ENCODE measurements at places on chromosomes 2 and 18.

GRCh38 chr18:36782710-36783109, 46.1 kb downstream of the TPGS2 start:
- DNase-seq: no peak

DNA sequence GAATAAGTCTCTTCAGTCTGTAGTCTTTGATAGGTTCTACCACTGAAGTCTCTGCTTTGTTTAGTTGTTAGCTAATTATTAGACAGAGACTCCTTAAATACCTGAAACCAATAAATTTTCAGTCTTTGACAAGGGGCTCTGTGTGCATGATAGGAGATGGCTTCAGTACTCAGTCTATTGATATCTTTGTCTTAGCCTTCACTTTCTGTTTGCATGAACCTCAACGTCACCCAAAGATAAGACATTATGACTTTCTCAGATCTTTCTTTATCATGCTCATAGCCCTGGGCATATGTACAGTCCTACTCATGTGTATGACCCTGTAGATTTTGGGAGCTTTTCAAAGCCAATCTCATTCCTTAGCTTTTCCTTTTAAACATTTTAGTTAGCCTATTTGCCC, 183.5 kb upstream of the GCFC2 start:
- peak; percentile 68 for DNase-seq

- no peak for DNase-seq
These were observed 64.9 kb upstream of the ZCCHC2 start for GRCh38 chr18:62457877-62458276.

DNA sequence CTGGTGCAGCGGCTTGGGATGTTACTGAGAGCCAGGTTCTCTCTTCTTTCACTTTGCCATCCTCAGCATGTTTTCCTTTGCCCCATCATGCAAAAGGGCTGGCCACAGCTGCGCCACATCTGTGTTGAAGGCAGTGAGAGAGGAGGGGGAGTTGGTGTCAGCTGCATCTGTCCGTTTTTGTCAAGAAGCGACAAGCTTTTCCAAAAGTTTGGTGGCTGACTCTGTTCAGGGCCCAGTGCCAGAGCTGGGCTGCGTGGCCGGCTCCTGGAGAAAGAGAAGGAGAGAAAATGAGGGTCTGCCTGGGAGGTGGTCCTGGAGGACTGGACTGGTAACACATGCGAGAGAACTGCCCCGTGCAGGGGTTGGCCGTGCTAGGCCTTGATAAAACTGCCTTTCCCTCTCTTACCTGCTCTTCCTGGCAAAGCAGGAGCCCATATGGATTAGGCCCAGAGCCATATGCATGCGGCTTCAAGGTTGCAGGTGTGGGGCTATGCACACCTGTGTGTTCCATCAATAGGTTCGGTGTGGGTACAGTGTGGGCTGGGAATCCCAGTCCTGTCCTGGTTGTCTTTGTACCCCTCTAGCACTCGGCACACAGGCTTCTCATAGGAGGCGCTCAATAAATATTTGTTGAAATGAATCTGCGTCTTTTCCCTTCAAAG, 9.0 kb downstream of the RNF144A start:
- DNase-seq: no peak

DNA sequence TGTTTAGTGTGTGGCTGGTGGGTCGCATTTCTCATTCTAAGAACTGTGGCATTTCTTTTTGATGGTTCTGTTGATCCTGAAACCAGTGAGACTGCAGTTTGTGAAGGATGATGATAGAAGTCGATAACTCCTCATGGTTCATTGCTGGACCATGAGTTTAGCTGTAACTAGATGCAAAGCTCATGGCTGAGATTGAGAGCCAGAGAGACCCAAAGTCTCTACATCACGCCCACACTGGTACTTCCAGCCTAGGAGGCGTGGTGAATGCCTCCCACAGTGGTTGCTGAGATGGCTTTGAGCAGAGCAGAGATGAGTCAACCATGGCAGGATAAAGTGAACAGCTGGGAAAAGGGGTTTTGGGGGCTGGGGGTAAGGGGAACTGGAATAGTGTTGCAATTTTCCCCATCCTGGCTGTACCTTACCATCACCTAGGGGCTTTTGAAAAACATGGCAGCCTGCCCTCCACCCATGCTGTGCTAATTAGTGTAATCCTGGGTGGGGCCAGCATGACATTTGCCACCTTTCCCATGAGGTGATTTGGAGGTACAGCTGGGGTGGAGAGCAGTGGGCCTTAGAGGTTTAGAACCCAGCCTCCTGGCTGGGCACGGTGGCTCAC, 24.1 kb downstream of the INPP4A start:
- DNase-seq: no peak

DNA sequence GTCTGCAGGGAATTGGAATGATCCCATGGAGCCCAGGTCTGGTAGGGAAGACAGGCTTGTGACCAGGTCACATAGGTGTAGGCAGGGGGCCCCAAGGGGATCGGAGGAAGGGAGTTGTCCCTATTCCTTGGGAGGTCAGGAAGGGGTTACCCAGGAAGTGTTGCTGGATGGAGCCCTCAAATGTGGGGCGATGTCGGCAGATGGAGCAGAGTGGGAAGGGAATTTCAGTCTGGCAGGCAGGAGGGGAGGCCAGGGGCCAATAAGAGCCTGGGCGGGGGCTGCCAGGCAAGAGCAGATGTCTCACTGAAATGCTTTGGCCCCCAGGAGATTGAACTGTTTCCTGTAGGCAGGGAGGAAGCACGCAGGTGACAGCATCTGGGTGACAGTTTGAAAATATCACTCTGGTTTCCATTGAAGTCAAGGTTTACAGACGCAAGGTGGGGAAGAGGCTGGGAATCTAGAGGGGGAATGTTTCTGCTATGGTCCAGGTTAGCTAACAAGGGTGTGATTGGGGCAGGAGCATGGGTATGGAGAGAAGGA, 81.5 kb upstream of the SMAD2 start:
- no peak for DNase-seq

DNA sequence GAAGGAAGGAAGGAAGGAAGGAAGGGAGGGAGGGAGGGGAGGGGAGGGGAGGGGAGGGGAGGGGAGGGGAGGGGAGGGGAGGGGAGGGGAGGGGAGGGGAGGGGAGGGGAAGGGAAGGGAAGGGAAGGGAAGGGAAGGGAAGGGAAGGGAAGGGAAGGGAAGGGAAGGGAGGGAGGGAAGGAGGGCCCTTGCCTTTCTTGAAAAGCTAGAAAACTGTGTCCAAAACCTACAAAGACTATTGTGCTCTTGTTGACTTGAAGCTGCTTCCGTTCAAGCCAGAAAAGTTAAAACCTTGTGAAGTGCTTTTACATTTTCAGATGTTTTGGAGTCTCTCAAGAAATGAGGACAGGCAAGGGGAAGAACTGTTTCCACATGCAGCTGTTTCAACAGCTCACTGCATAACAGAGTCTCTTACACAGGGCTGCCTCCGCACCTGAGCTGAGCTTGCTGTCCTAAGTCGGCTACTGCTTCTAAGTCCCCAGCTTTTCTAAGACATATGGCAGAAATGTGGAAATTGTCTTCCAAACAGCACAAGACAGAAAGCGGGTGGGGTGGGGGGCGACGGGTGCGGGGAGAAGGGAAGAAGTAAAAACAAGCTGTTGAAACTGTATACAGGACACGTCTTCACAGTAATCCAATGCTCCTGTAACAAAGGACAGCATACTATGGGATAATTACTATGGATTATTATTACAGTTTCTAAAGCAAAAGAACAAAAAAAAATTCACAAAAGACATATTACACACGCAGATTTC, 46.1 kb downstream of the BCL11A start:
- no peak for DNase-seq

DNA sequence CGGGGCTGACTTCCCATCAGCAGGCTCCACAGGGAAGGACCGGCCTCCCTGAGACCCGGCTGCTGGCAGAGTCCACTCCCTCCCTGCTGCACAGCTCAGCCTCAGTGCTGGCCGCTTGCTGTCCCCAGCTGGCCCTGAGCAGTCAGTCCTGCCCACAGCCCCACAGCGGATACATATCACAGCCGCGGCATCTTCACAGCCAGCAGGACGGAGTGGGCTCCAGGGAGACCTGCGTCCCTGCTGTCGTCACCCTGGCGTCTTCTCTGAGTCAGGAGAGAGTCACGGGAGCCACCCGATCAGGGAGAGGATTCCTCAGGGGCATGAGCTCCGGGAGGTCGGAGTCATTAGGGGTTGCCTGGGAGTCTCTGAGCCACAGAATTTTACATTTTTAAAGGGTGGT, 13.1 kb upstream of the SNTG2 start:
- no peak for DNase-seq

- no peak for DNase-seq
These were observed 308.8 kb upstream of the FIGN start for GRCh38 chr2:164044622-164045021.

All from OCI-M1 (cell line).